ENCODE measurements at places on chromosomes 1 and 21.

DNA sequence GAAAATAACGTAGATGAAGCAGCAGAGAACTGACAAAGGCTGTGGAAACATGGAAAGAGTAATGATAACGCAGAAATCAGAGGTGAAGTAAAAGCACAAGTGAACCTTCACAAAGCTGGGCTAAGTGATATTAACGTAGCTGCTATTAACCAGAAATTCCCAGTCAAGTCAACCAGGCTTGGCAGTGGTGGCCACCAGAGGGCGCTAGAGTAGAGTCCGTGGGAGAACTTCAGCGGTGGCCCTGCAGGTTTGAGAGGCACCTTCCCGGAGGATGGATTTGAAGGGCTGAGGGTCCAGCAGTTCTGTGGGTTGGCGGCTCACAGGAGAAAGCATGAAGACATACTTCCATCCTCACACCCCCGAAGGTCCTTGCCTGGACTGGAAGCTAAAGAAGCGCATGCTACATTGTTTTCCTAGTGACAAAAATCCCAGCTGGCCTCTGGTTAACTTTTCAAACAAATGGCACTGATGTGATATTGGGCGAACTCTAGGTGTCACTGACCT lies 81.7 kb upstream of the ZNF648 start:
- peak; percentile 72 for DNase-seq

DNA sequence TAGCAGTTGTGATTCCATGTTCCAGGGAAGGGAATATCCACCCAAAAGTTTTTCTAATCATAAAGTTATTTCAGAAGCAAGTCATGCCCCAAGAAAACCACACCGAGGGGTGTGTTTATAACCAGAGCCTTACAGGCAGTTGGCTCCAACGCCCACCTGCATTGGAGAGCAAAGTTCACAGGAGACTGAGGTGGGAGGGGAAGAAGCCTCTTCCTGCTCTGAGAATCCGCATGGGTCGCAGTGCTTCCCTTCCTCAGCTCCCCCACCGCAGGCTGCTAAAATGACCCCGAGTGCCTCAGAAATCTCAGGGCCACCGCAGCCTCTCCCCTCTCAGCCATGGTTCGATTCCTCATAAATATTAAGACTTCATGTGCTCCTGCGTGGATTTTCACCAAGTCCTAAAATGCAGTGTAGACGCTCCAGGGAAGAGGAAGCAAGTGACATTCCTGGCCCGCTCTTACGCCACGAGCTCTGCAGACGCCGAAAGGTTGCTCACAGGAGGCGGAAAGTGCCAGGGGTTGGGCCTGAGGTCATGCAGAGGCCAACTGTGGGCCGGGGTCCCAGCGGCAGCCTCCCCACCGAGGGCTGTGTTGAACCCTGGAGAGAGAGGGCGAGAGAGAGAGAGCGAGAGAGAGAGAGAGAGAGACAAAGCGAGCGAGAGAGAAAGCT lies 13.4 kb upstream of the SPSB1 start:
- no peak for DNase-seq

GRCh38 chr1:238652346-238652968 lies 733.9 kb upstream of the CHRM3 start:
- DNase-seq = no peak

DNA sequence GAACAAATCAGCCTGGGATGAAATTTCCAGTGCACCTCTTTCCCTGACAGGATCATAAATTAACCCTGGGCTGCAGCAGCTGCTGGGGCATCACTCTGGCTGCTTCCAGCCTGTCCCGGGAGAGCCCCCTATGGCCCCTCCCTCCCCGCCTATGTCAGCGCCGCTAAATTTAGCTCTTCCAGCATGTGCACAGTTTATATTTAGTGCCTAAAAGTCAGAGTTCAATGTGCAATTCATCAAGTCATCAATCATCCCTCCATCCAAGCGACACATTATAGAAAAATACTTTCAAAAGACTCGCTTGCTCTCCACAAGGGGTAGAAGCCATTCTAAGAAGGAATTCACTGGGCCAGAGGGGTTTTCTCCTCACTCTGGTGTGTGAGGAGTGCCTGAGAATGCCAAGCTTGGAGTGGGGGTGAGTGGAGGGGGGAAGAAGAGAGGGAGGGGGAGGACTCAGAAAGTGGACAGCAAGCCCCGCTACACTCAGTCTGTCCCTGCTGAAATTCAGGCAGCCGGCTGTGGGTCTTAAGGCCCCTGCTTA lies 37.4 kb downstream of the XCL1 start:
- DNase-seq = no peak

DNA sequence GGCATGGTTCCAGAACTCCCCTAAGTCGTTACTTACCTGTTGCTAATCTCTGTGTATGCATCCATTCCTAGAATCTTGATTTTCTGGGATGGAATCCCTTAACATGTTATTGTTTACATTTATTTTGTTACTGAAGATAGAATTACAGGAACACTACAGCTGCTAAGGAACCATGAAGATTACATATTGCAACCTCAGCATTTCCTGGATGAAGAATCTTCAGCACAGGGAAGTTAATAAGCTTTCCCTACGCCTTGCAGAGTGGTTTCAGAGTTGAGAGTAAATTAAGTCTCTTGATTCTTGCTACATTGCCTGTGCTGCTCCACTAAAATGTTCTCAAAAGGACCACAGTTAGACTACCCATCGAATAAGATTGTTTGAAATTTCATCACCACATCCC lies 31.4 kb upstream of the GBP6 start:
- no peak for DNase-seq

DNA sequence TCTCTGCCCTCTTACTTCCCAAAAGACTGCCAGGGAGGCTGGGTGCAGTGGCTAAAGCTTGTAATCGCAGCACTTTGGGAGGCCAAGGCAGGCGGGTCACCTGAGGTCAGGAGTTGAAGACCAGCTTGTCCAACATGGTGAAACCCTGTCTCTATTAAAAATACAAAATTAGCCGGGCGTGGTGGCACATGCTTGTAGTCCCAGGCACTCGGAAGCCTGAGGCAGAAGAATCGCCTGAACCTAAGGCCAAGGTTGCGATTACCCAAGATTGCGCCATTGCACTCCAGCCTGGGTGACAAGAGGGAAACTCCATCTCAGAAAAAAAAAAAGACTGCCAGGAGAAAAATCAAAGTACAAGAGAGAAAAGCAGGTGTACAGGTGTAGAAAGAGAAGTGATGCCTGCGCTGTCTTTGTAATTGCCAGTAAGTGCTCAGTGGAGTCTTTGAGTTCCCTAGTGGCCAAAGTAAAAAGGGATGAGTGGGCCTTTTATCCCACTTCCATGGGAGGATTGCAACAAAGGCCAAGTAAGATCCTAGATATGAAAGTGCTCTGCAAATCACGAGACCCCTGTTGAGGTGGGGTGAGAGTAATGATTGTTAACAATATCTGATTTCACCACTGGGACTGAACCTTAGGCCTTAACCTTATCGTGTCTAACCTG lies 94.7 kb upstream of the WNT4 start:
- DNase-seq = no peak

DNA sequence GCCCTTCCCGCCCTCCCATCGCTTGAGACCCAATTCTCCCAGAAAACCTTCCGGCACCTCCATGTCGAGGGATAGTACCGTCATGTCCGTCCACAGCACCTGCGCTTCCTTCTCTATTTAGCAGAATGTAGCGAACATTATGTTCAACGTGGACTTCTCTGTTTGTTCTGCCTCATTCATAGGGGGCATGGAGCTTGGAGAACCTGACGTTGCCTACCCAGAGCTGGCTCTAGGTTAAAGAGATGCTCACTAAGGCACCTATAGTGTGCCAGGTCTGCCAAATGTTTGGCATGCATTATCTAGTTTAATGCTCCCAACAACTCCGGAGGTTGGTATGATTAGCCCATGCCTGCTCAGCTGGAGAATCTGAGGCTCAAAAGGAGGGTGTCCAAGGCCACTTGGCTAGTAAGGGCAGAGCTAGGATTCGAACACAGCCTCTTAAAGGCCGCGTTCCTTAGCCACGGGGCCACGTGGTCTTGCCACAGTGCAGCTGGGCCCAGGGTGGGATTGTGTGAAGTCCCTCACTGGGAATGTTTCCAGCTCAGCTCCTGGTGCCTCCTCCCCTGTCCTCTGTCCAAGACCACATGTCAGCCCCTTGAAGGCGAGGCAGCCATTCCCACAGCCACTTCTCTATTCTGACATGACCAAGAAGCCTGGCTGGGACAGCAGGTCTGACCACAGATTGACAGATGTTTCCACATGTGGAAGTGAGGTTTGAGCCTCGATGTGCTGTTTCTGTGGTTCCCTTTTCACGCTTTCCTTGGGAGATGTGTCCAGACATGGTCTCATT lies 57.8 kb downstream of the RUNX3 start:
- no peak for DNase-seq

GRCh38 chr1:185823467-185823866 lies 89.3 kb downstream of the HMCN1 start:
- no peak for DNase-seq

- DNase-seq = no peak
These were observed 171.7 kb downstream of the PRDM16 start for GRCh38 chr1:3240524-3241235.

GRCh38 chr1:220813013-220813412 lies 26.3 kb downstream of the MTARC1 start:
- no peak for DNase-seq

GRCh38 chr1:170640581-170640980 lies 23.4 kb upstream of the PRRX1 start:
- DNase-seq = no peak

- no peak for DNase-seq
These were observed 23.9 kb downstream of the RAB7B start for GRCh38 chr1:205979301-205979700.

DNA sequence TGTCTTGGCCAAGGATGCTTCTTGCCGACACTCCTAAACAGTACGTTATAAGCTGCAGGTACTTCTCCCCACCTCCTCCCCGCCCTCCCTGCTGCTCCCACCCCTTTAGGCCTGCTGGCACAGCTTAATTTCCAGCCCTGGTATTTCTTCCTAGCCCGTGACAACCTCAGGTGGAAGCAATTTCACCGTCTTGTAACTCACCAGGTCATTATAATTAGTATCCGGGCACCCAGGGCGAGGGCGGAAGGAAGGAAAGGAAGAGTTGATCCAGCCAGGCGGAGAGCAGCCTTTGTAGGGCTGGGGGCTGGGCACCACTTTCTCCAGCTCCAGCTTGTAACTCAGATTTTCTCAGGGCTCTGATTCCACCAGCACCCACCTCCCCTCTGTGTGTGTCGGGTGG lies 153.5 kb upstream of the CSF3R start:
- DNase-seq = no peak

DNA sequence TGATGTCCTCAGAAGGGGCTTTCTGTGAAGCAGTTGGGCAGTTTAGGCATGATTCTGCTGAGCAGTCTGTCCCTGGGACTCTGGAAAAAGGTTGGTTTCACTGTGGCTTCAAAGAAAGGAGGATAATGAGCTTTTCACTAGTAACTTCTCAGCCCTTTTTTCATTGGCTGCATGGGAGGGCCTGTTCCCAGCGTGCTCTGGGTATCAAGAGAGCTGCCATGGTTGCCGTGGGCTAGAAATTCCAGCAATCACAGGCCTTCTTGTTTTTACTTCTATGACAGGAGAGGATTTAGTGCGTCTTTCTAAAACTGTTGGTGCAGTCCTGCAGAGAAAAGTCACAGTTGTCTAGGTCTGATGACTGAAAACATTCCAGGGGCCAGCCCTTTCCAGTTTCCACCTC lies 7.2 kb downstream of the SZRD1 start:
- DNase-seq = no peak

DNA sequence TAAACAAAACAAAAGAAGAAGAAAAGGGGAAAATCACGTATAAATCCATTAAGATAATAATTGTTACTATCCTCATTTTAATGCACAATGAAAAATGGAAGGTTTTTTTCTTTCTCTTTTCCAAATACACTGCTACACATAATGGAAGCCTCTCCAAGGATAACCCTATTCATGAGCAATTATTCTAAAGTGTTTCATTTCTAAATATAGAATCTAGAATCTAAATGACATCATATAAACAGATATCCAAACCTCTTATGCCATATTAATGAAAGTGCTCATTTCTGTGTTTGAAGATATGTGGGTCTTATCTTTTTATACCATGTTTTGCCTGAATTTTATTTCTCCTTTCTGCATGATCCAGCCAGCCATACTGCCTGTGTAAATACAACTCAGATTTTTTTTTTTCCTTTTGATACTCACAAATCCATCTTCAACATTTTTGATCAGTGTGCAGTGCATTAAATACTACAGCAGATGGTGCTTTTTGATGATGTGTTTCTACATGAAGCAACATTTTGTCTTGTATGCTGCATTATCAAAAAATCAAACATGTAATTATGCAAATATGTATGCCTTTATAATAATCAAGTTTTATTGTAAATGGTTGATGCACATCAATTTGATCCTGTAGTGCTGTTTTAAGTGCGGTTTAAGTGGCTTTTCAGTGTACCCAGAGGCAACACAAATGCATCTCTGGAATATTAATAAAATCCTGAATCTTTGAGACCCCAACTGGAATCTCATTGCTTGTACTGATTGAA lies 625.6 kb upstream of the PTBP2 start:
- no peak for DNase-seq

GRCh38 chr21:29477347-29477746 lies 178.6 kb downstream of the BACH1 start:
- no peak for DNase-seq

DNA sequence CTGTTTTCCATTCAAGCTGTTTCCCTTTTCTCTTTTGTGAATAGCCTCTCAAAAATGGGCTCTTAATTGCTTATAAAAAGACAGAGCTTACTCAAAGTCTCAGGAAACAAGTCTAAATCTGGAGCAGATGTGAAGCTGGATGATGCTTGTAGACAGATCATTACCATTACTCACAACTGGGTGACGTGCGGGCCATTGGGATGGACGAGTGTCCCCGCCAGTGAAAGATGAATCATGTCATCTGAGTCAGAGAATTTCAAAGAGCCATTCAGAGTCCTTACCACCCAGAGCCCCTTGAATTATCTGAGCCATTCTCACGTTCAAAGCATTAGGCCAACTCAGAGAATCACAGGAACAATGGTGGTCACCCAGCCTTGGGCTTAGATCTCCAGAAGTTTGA lies 134.6 kb downstream of the HUNK start:
- DNase-seq = no peak

DNA sequence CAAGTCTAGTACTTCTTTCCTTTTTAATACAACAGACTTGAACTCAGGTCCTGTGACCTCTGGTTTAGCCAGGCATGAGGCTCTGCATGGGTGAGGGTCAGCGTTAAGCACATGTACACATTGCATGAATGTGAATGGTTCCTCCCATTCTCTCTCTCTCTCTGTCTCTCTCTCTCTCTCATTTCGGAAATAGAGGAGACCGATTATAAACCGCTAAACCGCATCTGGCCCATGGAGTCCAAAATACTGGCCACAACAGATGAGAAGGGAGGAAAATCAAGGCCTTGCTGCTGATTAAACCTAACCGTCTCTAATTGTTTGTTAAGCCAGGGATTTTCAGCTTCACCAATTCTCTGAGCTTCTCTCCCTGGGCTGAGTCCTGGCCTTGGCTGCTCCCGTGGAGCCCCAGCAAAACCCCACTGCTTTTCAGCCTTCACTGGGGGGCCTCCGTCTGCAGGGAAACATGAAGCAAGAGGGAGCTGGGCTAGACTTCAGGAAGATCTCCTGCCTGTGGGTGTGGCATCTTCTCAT lies 6.6 kb downstream of the RSPO1 start:
- DNase-seq = no peak

GRCh38 chr1:90719330-90720144 lies 2.4 kb upstream of the BARHL2 start:
- no peak for DNase-seq

Data from activated T-helper 1 cell treated with anti-CD3 and anti-CD28 coated beads, Interleukin-2, amount 50 U/mL, for 16 hours (primary cell).